ENCODE measurements at places on chromosomes 7 and 10.

DNA sequence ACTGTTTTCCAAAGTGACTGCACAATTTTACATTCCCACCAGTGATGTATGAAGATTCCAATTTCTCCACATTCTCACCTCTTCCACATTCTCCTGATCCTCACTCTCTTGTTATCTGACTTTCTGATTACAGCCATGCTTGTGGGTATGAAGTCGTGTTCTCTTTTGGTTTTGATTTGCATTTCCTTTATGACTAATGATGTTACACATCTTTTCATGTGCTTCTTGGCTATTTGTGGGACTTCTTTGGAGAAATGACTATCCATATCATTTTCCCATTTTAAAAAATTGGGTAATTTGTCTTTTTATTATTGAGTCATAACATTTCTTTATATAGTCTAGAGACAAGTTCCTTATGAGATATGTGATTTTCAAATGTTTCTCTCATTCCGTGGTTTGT, 10.5 kb upstream of the GIMAP8 start:
- DNase-seq: no peak

GRCh38 chr7:83468251-83468739, 180.6 kb downstream of the SEMA3E start:
- no peak for DNase-seq

DNA sequence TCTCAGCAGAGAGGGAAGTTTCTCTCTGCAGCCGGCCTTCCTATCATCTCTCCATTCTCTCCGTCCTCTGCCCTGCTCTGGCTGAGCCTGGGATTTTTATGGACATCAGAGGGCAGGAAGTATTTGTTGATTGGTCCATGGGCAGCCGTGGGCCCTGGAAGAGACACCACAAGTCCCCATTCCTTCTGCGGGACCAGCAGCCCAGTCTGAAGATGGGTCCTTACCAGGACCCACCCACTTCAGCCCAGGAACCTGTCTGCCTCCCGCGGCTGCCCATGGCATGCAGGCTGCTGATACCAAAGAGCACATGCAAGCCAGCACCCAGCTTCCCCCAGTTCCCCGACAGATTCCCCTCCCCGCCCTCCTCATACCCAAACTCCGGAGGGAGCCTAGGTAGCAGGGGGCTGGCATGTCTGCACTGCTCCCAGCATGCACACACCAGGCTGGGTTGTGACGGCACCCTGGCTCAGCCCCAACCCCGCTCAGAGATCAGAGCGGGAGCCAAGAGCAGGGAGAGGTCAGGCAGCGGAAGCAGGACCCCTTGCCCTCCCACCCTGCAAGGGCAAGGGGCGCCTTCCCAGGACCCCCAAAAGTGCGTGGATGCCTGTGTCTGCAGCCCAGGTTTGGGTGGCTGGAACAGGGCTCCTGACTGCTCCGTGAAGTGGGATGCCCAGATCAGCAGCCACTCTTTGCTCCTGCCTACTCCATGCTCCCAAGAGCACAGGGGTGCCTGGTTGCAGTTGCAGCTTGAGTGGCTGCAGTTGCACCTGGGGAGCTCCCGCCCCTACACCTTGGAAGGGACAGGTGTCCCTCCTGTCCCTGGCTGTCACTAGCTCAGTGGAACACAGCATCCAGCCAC, 538.6 kb upstream of the POT1 start:
- DNase-seq: no peak

DNA sequence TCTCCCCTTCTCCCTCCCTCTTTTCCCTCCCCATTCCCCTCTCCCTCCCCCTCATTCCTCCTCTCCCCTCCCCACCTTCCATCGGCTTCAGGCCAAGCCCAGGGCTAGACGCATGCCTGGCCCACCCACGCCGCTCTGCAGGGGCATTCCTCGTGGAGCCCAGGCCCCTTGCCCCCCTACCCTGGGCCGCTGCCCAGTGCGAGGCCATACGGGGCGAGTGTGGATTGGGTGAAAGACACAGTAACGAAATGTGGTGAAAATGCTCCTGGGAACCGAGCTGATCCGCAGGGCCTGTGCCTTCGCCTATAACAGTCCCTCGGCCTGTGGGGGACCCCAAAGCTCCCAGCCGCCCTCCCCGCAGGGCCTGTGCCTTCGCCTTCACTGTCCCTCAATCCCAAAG, 28.3 kb downstream of the ADGRA1 start:
- no peak for DNase-seq
